ENCODE measurements at places on chromosomes 16 and 17.

- DNase-seq = no peak
- no peaks in the 10 kb centered on the region for H3K27me3 ChIP-seq
- H3K36me3 ChIP-seq = no peaks in the 10 kb centered on the region
- H3K4me3 ChIP-seq = no peak overlapping the region
- no peak overlapping the region for H3K27ac ChIP-seq
Observed at GRCh38 chr16:81599034-81599744, 154.6 kb downstream of the CMIP start.

GRCh38 chr16:73012341-73012740, 35.6 kb downstream of the ZFHX3 start:
- no peak overlapping the region for H3K27ac ChIP-seq
- DNase-seq = no peak
- H3K36me3 ChIP-seq = no peaks in the 10 kb centered on the region
- no peak overlapping the region for H3K4me3 ChIP-seq

- H3K27me3 ChIP-seq = no peaks in the 10 kb centered on the region
- no peaks in the 10 kb centered on the region for H3K36me3 ChIP-seq
- H3K4me3 ChIP-seq = no peak overlapping the region
- peaks cover 27% of the 10 kb centered on the region for H3K4me1 ChIP-seq
- H3K27ac ChIP-seq = peak overlapping the region; percentile 78
- DNase-seq = no peak
Observed at GRCh38 chr16:15960124-15960971, 10.9 kb downstream of the ABCC1 start.

DNA sequence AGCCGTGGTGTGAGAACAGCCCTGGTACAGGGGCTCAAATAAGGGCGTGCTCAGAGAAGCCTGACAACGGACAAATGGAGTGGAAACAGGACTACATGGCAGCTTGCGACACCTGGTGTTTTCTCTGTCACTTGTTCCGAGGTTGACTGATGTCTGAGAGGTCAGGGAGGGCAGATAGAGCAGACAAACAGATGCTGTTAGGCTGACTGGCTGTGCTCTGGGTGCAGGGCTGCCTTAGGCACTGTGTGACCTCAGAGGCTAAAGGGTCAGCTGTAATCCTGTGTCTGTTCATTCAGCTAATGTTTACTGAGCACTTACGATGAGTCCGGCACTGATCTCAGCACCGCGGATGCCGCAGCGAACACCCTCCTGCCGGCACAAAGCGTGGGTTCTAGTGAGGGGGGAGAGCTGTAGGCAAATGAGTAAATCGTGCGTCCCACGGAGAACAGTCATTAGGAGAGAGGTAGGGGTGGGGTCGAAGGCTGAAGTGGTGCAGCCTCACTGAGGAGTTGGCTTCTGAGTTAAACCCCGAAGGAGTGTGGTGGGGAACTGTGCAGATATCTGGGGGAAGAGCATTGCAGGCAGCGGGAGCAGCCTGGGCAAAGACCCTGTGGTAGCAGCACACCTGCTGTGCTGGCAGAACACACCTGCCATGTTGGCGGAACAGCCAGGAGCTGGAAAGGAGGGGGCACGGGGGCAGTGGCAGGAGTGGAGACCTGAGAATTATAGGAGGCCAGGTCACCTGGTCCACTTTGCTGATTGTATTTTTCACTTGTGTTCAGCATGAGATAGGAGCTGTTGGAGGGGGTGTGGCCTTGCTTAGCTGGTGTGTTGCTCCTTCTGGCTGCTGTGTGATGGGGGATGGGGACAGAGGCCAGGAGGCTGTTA, 35.0 kb downstream of the GPT2 start:
- no peak overlapping the region for H3K4me3 ChIP-seq
- H3K27ac ChIP-seq = no peak overlapping the region
- no peaks in the 10 kb centered on the region for H3K27me3 ChIP-seq

GRCh38 chr17:49104511-49105074, 28.0 kb upstream of the B4GALNT2 start:
- H3K4me1 ChIP-seq = no peaks in the 10 kb centered on the region
- H3K27ac ChIP-seq = no peak overlapping the region
- H3K4me3 ChIP-seq = no peak overlapping the region

- H3K4me3 ChIP-seq = no peak overlapping the region
- no peaks in the 10 kb centered on the region for H3K36me3 ChIP-seq
- DNase-seq = no peak
Observed at GRCh38 chr17:72702998-72703397, 389.5 kb downstream of the SLC39A11 start.

DNA sequence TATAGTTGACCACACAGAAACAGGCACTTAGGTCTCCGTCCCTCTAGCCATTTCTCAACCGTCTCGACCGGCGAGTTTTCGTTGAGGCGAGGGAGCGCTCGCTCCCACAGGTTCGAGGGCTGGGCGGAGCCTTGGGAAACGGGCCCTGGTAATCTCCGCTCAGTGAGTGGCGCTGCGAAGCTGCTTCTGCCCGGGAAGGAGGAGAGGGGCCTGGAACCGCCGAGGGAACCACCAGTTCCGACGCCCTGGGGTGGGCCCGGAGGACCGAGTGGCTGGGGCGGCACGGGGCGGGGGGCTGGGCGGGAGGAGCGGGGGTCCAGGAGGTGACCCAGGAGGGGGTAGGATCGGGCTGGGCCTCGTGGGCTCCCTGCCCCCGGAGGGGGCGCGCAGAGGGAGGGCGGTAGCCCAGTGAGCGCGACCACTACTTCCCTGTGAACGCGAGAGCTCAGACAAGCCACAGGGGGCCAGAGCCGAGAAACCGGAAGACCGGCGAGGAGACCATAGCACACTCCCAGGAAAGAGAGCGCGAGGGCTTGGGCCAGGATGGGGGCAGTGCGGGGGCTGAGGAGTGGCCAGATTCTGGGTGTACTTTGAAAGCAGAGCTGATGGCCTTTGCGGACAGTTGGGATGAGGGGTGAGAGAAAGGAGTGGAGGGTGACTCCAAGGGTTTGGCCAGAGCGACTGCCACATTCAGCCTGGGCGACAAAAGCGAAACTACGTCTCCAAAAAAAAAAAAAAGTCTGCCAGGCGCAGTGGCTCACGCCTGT, 29.9 kb upstream of the ARL4D start:
- no peaks in the 10 kb centered on the region for H3K27me3 ChIP-seq
- H3K27ac ChIP-seq = peak overlapping the region; percentile 99
- peaks cover 38% of the 10 kb centered on the region for H3K4me1 ChIP-seq
- peak; percentile 66 for DNase-seq
- H3K36me3 ChIP-seq = no peaks in the 10 kb centered on the region

Measured in natural killer cell (primary cell).